Cortex of kidney (tissue), 1 donor: ENCODE measurements at places on chromosomes 4 and X.

DNA sequence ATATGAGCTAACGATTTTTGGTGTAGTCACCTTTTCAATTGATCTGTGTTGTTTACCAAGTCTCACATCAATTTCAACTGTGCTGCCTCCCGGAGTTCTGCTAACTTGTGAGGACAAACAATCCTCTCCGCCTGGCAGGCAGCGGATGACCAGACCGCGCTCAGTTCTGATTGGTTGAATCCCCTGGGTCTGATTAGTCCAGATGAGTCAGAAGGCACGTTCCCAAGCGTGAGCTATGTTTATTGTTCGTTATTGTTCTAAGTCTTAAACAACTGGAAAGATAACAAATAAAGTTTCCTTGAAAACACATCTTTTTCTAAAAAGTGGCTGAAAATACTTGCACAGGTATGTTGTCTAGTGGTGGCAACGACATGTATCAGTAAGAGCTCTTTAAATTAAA lies 37.9 kb upstream of the TRPC3 start:
- no peak for DNase-seq

DNA sequence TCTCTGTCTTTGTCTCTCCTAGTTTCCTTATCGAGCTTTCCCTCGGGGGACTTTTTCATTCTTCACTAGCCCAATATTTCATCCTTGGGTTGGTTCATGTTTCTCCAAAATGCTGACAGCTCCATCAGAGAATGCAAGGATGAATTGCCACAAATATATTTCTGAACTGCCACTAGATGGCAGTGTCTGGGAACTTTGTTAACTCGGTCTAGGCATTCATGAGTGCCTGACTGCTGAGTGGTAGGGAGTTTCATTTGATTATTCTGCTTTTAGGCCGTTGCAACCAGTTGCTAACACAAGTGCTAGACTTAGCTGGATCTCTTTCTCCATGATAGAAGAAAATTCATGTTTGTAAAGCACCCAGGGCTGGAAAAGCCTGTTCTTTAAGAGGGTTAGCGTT lies 73.5 kb upstream of the RAP2C start:
- no peak for DNase-seq

GRCh38 chrX:55039471-55039870 lies 8.7 kb upstream of the ALAS2 start:
- no peak for DNase-seq

GRCh38 chrX:6734844-6735634 lies 200.1 kb upstream of the VCX3A start:
- DNase-seq: no peak
